Putamen (tissue), 1 donor: ENCODE measurements at places on chromosomes 12 and 14.

DNA sequence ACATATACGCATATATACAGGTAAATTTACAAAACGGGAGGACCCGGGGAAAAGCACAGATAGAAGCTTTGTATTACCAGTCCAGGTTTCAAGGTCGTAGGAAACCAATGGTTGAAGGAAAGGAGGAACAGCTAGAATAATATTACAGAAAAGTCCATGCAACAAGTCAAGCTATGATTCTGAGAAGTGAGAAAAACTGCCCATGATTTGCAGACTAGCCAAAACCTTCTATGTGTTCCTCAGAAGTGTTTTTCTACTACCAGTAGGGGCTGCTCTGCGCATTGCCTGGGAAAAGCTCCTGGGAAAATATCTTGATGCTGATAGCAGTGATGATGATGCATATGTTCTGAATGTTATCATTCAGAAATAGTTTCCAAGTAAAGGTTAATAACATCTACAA lies 2.2 kb downstream of the PDZRN4 start:
- peak; percentile 46 for DNase-seq

DNA sequence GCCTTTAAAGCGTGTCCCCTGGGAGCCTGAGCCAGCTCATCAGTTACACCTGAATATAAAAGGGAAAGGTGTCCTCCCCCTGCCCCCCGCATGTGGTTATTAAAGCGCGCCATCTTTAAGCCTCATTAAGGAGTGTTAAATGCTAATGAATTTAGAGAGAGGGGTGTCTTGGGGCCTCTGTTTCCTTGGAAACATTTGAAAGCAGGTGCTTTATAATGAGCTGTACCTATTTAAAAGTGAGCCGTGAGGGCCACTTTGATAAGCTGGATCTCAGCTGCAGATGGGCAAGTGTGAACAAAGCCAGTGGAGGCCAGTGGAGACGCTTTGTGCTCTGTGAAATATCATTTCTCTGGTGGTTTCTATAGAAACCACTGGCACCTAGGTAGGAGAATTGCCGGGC lies 84.0 kb downstream of the BEGAIN start:
- no peak for DNase-seq

DNA sequence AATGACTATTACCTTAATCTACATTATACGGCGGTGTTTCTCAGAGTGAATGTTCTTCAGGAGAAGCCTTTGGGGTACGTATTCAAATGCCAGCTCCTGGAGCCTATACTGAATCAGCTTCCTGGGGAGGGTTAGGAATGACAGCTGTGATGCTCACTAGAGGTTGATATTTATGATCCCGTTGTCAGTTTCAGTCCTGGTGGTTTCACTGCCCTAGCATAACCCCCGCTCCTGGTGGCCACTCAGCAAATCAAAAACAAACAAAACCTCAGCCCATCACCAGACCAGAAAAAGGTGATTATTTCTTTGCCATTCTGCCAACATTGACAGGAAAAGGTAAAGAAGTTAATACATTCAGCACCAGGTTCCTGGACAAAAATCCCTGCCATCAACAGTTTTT lies 136.5 kb upstream of the CRY1 start:
- no peak for DNase-seq

- no peak for DNase-seq
These were observed 144.6 kb downstream of the ETV6 start for GRCh38 chr12:11793921-11794710.

DNA sequence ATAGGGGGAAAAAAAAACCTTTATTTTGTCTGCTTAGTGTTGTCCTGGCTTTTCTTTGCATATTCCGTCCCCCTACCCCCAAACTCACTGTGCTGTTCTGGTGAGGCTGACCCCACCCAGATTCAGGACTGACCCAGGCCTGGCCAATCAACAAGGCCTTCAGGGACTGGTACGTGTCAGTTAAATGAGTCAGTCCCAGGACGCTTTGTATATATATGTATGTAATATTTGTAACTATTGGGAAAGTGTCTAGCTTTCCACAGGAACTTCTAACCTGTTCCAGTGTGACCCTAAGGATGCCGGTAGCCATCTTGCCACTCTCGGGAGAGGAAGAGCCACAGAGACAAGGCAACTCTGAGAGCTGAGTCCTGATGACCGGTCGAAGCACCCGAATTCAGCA lies 107.4 kb downstream of the VCPKMT start:
- no peak for DNase-seq

DNA sequence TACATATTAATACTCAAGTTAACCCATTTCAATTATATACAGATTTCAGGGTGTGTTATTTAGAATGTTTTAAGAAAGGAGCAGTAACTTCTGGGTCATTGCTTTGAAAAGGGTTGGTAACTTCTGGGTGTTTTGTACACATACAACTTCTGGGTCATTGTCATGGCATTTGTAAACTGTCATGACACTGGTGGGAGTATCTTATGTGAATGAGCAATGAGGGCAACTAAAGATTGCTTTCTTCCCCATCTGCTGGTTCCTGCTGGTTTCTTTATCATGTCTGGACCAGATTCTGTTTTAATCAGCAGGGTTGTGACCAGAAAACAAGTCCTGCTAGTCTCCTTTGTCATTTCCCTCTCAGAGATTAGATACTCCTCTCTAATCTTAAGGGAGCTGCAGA lies 713.3 kb downstream of the LRFN5 start:
- no peak for DNase-seq

DNA sequence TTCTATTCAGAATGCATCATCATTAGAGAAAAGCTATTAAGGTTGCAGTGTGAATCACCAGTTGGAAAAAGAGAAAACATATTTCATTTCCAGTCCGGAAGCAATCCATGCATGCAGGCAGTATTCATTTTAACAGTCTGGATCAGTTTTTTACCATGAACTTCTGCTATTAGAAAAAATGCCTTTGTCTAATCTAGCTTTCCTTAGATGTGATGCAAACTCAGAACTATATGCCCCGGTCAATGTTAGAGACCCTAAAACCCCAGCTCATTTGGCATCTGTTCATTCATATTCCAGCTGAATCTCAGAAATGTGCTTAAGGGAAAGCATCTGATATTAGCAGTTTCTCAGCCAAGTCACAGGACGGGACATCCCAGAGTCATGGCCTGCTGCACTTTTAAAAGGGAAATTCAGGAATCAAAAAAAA lies 8.5 kb downstream of the IRAK3 start:
- DNase-seq = no peak

GRCh38 chr12:41067941-41068645 lies 120.0 kb upstream of the PDZRN4 start:
- no peak for DNase-seq

- DNase-seq = no peak
These were observed 13.8 kb upstream of the POC1B start for GRCh38 chr12:89539426-89540223.

DNA sequence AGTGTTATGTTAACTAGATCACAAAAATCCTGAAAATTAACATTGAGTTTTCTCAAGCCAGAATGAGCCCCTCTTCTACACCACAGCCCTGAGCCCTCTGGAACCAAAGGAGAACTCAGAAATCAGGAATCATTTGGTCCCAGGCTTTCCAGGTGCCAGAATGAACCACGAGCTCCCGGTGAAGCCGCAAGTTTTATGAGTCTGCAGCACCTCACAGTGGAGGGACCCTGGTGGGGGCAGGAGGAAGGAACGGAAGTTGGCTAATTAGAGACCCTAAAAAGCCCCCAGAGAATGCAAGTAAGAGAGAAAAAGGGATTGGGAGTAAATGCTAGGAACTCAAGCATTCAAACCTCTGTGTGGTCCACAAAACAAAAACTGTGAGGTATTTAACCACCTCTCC lies 52.9 kb upstream of the BCL2L14 start:
- no peak for DNase-seq

GRCh38 chr12:23767834-23768233 lies 181.6 kb downstream of the SOX5 start:
- no peak for DNase-seq

- no peak for DNase-seq
These were observed 30.3 kb downstream of the NFKBIA start for GRCh38 chr14:35374263-35374712.

- no peak for DNase-seq
These were observed 30.3 kb downstream of the TEP1 start for GRCh38 chr14:20383032-20383431.

DNA sequence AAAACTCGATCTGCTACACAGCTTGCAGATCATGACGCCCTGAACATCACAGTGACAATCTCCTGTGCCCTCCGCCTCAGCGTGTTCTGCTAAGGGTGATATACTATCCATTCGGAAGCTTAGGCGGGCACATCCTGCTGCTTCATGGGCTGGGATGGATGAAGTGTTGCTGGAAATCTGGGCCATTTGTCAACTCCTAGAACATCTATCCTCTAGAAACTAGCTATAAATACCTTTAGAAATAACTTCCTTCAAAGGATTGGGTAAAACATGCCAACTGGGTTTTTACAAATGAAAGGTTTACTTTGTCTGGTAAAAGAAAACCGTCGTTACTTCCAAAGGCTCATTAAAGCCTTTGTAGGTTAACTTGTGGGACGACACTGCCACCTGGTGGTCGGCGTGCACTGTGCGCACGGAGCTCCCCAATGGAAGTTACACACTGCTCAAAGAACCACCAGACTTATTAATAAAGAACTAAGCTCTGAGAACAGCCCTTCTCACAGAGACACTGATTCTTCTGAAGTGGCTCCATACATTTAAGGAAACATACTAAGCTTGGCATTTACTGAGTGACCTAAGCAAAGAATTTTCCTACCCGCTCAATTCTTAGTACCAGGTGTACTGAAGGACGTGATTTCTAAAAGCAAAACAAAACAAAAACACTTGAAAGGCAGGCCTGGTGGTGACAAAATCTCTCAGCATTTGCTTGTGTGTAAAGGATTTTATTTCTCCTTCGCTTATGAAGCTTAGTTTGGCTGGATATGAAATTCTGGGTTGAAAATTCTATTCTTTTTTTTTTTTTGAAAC lies 21.6 kb upstream of the CACNA2D4 start:
- DNase-seq = peak; percentile 88

DNA sequence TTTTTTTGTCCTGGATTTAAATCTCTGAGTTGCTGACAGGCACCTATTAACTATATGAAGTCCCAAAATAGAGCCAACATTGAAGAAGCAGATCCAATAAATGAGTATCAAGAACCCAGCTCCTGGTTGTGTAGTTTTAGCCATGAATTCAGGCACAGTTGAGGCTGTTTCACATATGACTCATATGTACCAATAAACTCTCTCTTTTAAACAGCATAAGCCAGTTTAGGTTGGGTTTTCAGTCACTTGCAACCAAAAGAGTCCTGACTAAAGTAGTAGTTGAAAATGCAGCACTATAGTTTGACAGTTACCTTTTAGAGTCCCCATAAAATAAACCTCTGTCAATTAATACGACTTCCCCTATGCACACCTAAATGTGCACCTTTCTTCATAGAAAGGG lies 389.9 kb downstream of the RPS29 start:
- no peak for DNase-seq

GRCh38 chr12:107329569-107330324 lies 236.4 kb upstream of the CRY1 start:
- no peak for DNase-seq

GRCh38 chr12:108854451-108855283 lies 2.7 kb downstream of the SSH1 start:
- no peak for DNase-seq

- no peak for DNase-seq
These were observed 123.9 kb downstream of the RFLNA start for GRCh38 chr12:124418791-124419190.

DNA sequence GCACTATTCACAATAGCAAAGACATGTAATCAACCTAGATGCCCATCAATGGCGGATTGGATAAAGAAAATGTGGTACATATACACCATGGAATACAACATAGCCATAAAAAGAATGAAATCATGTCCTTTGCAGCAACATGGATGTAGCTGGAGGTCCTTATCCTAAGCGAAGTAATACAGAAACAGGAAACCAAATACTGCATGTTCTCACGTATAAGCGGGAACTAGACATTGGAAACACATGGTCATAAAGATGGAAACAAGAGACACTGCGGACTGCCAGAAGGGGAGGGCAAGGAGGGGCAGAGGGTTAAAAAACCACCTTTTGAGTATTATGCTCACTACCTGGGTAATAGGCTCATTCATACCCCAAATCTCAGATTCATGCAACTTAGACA lies 234.1 kb upstream of the PLXNC1 start:
- no peak for DNase-seq

DNA sequence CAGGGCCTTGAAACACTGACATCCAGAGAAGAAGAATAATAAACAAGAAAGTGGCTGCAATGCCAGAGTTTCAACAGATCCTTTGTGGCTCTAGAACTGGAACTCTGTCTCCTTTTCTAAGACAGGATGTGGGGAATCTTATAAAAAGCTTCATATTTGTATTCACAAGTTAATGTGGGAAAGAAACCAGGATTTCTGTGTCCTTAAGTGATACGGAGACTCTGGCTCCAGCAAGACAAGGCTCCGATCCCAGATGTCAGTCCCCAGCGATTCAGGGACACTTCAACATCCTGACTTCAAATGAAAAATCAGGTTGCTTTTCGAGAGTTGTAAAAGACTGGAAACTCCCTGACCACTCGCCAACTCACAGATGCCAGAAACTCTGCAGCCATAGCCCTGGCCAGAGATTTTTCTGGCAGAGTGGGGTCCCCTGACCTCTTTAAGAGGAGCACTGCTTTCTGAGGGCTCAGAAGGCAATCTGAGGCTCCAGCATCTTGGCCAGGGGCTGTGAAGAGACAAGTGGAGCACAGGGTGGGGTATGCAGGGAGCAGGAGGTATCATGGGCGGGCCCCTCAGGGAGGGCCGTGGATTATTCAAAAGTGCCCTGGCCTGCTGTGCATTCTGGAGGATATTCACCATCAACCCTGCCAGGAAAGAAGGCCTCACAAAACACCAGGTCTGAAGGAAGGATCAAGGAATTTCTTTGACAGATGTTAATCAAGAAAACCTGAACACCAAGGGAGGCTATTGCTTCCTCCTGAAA lies 53.3 kb downstream of the TMX1 start:
- DNase-seq = peak; percentile 22

- no peak for DNase-seq
These were observed 156.4 kb downstream of the AACS start for GRCh38 chr12:125221602-125222001.

- no peak for DNase-seq
These were observed 14.6 kb upstream of the NUDT14 start for GRCh38 chr14:105195522-105196264.

DNA sequence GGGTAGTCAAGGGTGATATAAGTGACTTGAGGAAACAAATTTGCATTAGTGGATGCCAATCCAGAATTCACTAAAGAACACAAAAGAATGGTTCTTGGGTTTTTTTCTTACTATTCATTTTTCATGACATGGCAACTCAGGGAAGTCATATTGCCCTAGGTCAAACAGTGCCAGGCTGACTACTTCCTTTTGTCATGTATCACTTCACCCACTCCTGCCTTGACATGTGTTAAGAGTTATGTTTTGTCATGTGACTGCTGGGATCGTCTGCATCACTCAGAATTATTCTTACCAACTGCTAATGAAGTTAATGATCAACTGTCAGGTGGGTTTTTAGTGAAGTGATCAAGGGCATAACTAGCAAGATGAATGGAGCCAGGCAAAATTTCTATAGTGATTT lies 74.2 kb downstream of the PRORP start:
- DNase-seq = no peak

- DNase-seq = peak; percentile 64
These were observed 155.5 kb downstream of the ZFP36L1 start for GRCh38 chr14:68637106-68638021.
